SK-N-MC (cell line): ENCODE measurements at places on chromosomes 16 and 17.

- DNase-seq, result no peak
Measured at GRCh38 chr16:87621550-87621829, 19.2 kb downstream of the JPH3 start.

DNA sequence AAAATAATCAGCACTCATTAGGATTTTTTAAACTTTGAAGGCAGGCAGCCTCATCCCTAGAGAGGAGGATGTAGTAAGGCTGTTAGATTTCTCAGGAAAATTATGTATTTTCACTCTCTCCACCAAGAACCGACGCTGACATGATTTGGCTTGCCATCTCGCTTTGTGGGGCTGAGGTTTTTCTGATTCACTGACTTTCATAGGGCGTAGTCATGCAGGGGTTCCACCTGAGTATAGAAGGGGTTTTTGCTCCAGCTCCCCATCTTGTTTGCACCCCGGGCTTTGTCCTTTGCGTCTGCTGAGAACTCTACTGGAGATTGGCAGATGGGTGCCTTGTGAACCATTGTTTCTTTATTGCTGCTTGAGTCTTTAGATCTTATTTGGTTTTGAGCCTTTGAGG is 20.2 kb downstream of the TOM1L1 start:
- no peak for DNase-seq

- DNase-seq, result no peak
Measured at GRCh38 chr17:57553526-57553925, 191.6 kb downstream of the CCDC182 start.

DNA sequence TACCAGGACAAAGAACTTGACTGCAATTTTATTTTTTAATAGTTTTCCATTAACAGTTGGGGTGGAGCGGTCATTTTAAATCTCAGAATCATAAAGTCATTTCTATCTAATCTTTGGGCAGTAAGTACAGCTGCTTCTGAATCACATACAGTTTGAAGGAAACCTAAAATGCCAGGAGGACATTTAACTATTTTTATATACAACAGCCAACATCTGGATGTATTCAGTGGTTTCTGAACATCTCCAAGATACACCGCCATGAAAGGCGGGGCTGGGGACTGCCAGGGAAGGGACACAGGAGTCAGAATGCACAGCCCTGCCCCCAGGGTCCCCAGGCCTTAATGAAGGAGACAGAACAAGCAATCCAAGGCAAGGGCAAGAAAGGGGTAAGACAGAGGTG is 392.3 kb downstream of the SLC39A11 start:
- DNase-seq, result no peak

DNA sequence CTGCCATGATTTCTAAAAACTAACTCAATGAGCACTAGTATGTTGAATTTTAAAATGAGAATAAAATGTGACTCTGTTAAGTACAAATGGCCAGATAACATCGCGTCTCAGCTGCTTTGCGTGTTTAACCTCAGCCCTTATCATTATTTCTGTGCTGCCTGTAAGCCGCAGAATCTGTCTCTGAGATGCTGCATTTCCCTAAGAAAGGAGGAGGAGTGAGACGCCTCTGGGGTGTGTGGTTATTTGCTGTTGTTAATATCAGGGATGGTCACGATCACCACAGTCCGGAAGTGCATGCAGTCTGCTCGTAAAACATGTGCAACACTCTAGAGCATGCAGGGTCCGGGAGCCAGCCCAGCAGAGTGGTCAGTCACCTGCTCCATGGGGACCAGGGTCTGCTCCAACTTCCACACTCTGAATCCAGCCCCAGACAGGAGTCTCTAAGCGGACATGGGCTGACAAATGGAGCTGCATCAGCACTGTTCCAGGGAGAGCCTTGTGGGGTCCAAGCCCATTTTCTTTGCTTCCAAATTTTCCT is 342.5 kb downstream of the MAF start:
- no peak for DNase-seq

GRCh38 chr16:86201746-86202145 is 302.8 kb downstream of the IRF8 start:
- DNase-seq, result no peak

DNA sequence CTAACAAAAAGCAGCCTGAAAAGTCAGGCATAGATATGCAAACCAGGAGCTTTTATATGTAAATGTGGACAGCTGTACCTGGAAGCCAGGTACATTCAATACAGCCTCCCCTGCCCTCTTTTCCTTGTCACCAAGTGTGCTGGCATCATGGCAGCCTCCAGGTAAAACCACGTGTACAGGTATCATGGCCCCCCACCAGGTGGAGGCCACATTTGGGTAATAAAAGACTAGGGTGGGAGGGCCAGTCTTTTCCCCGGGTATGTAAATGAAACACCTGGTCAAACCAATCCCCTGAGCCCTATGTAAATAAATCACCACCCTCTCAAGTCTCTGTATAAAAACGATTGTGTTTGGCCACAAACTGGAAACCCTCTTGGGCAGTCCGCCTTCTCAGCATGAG is 226.4 kb upstream of the GOT2 start:
- no peak for DNase-seq
